Stimulated activated CD8-positive, alpha-beta memory T cell treated with anti-CD3 and anti-CD28 coated beads, Interleukin-7, amount 100 ng/mL, for 1 hour (primary cell): ENCODE measurements at places on chromosomes 11 and 22.

GRCh38 chr11:69691463-69691862 lies 12.4 kb downstream of the FGF19 start:
- DNase-seq = no peak

DNA sequence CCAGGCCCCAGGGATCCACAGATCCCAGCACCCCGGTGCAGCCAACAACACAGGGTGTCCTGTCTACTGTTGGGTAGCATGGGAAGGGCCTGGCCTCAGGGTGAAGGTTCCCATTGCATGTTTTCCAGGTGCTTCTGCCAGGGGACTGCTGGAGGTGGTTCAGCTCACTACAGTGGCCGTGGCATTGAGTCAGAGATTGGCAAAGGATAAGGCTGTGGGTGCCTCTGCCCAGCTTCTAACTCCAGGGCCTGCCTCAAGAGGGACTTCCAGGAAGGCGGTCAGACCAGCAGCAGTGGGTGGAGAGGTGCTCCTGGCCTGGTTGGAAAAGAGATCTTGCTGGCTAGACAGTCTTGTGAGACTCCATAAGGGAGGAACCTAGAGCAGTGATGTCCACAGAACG lies 20.9 kb downstream of the CSNK1E start:
- no peak for DNase-seq

DNA sequence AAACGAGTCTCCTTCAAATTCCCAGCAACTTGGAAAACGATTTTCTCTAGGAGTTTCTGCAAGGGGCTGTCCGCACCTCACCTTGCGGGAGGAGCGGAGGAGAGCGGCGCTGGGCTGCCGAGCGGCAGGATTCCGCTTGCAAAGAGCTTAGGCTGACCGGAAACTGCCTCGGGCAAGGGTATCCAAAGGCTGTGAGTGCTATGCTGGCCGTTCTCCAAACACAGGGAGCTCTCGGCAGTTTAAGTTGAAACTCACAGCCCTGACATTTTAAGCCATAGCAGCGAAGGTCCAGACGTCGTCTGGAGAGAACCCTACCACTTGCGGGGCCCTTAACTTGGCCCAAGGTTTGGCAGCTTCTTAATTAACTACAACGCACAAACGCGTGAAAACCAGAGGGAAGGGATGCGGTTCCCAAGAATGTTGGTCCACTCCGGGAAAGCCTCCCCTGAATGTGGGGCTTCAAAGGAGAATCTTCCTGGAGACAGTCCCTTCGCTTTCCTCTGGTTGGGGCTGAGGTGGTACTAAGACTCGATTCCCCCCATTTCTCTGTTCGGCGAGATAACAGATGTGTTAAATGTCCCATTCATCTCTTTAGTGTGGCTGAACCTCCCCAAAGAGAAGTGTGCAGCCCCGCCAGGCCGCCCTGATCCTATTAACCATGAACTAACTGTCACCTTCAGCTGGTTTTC lies 1.1 kb upstream of the DBX1 start:
- no peak for DNase-seq

DNA sequence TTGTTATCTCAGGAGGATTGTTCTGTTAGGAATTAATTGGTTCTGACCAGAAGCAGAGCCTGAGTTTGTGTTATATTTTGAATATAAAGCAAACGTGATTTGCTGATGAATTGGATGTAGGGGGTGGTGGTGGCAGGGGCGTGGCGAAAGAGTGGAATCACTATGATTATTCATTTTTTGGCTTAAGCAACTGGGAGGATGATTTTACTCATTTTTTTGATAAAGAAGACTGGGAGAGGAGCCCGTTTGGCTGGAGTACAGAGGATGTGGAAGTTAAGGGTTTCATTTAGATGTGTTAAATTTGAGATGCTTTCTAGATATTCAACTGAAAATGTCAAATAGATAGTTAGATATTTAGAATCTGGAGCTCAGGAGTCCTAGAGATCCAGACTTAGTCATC lies 83.4 kb upstream of the MYO18B start:
- no peak for DNase-seq

DNA sequence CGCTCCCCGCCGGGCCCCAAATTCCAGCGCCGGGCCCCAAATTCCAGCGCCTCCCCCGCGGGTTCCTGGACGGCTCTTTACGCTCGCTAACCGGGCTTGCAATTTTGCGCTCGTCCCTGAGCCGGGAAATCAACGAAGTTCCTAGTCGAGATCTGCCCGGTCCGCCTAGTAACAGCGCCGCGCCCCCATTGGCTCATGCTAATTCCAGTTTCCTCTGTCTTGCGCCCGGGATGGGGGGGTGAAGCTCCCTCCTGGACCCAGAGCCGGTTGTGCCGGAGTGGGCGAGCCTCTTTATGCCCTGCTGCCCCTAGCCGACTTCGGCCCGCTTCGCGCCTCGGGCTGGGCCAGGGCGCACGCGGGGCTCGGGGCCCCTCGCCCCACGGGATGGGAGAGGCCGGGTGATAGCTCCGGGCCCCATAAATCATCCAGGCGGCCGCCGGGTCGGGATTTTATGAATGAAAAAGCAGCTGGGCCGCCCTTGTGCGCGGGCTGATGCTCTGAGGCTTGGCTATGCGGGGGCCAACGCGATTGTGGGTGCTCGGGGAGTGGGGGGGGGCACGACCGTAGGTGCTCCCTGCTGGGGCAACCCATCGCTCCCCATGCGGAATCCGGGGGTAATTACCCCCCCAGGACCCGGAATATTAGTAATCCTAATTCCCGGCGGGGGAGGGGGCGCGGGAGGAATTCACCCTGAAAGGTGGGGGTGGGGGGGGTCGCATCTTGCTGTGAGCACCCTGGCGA lies 1.8 kb upstream of the CCND1 start:
- DNase-seq = no peak

- DNase-seq = no peak
Observed at GRCh38 chr11:127063241-127063640, 62.7 kb upstream of the KIRREL3 start.

DNA sequence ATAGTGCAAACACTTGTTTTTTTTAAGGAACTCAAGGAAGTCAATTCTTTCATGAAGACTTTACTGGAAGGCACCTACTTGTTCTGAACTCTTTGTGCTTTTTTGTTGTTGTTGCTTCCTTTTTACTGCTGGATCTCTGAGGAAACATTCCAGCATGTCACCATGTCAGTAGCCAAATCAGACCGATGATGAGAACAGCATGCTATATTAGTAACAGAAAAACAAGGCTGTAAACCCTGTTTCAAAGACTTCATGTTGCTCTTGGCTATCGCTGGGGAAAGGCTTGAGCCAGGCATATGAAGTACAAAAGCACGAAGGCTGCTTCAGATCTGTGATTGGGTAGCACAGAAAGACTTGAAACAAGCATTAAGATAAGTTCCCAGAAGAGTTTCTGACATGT lies 125.6 kb upstream of the SLC5A12 start:
- DNase-seq = no peak

- peak; percentile 13 for DNase-seq
Observed at GRCh38 chr11:16788141-16789062, 50.0 kb downstream of the C11orf58 start.

DNA sequence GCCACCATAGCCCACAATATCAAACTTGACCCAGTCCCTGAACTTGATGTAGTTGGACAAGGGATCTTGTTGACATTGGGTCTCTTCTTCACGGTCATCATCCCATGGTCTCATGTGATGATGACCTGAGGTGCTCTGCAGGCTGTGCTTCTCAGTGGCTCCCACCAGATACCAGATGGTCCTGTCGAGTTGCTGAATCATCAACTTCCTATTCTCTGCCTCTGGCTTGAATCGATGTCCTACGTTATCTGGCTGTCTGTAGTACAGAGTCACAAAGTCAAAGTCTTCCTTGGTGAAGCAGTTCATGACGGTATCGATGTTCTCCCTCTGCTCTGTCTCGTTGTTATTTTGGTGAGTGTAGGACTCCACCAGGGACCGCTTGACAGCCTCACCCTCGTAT lies 145.7 kb upstream of the ALDH3B2 start:
- DNase-seq = no peak

- DNase-seq = no peak
Observed at GRCh38 chr11:92297567-92298553, 73.2 kb downstream of the FAT3 start.

GRCh38 chr11:73218106-73218829 lies at the start of gene P2RY2:
P2RY2 (plus strand) TSS chr11:73218281; CDS start chr11:73234160, 15,879 bp downstream.
- no peak for DNase-seq

DNA sequence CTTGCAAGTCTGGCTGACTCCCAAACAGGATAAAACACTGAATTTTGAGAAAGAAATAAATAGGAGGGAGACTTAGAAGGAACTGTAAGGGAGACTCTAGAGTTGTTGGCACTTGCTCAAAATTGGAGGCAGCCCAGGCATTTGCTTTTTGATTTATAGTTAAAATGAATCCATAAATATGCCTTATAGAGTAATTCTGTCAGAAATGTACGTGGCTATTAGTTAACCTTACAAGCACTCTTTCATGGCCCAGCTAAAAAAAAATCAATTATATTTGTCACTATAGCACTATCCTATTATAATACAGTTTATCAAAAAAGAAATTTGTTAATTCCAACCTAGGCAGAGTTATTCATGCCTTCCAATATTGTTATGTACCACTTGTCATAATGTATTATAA lies 1000.0 kb upstream of the CHORDC1 start:
- no peak for DNase-seq

GRCh38 chr11:128737704-128738103 lies 43.8 kb downstream of the FLI1 start:
- DNase-seq = no peak

- peak; percentile 17 for DNase-seq
Observed at GRCh38 chr11:118607401-118608359, at the start of gene PHLDB1. PHLDB1 (plus strand) TSS chr11:118607615; CDS start chr11:118613837, 6,222 bp downstream.

DNA sequence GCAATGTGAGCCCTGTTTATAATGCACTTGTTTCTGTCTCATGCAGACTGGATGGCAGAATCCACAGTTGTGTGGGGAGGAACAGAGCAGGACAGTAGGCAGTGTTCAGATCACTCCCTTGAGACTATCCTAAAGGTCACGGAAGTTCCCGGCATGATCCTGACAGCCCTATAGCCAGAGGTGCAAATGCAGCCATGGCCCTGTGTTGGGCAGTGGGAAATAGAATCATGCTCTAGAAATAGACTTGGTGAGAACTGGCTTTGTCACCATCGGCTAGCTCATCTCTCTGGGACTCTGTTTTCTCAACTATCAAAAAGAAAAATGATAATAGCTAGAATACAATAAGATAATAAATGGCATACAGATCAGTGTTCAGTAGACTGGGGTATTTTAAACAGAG lies 123.2 kb downstream of the FEZ1 start:
- DNase-seq = no peak

GRCh38 chr11:26418386-26418912 lies 86.5 kb downstream of the ANO3 start:
- no peak for DNase-seq

- peak; percentile 54 for DNase-seq
Observed at GRCh38 chr22:43142880-43143562, at the start of gene MCAT. MCAT (minus strand) TSS chr22:43143398; CDS start chr22:43143348, 50 bp downstream.

- no peak for DNase-seq
Observed at GRCh38 chr22:28817919-28818859, 17.8 kb upstream of the XBP1 start.

DNA sequence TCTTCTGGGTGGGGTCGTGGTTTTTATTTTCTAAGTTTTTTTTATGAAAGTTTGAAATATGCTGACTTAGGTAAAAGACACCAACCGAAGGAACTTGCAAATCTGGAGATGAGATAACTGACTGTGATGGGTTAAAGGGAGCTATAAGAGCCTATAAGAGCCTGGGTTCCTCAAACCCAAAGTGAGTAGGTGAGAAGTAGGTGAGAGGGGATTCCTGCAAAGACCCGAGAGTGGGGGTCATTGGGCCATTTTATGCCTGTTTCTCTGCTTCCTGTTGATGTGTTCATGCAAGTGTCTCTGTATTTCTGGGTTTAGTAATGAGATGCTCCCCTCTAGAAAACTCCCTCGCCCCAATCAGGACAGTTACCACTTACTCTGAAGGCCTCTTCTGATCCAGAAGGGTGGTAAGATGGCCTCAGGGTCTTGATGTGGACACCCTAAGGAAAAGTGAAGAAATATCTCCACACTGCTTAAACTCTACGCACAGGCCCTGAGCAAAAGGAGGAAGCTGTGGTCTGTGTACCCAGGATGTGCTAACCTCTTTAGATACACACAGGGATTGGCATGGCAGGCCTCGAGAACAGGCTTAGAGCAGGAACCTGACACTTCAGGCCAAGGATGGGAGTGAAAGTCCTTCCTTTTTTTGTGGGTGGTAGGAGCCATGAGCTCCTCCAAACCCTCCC lies 1.8 kb downstream of the FLI1 start:
- DNase-seq = no peak

DNA sequence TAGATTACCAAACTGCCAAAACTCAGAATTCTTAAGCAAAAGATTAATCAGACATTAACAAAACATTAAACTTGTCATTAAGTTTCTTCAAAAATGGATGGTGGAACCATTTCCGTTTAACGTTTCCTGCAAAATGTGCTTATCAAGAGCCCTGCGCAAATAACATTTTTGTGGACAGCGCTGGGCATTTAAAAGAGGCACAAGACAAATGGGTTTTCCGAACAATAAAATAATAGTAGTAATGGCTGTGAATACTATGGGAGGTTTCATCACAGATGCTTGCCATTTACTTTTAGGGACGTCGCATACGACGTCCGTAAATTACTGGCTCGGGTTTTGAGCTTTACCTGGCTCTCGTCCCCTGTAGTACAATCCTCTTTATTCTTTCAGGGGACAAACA lies 1.1 kb downstream of the NPAT start:
- DNase-seq = no peak

DNA sequence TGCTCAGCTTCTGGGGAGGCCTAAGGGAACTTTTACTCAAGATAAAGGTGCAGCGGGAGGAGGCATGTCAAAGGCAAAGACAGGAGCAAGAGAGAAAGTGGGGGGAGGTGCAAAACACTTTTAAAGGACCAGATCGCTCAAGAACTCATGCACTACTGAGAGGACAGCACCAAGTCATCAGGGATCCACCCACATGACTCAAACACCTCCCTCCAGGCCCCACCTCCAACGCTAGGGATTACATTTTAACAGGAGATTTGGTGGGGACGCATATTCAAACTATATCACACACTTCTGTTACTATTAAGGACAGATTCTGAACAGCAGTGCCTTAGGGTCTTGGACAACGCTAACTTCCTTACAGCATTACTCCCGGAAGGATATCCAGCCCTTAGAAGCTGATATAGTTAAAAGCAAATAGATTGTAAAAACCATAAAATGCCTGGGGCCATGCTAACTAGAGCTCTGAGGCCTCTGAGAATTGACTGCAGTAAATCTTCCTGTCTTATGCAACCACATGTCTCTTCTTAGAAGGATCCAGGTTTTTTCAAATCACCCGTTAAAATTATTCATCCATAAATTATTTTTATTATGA lies 16.7 kb upstream of the ZC3H12C start:
- no peak for DNase-seq

- no peak for DNase-seq
Observed at GRCh38 chr11:127193950-127194349, 193.4 kb upstream of the KIRREL3 start.
